Type B pancreatic cell (in vitro differentiated cells): ENCODE measurements at places on chromosomes 1 and 21. TPM values are rescaled to one million over a fixed set of nuclear protein-coding genes. Genes with fewer than 3 reads are reported as not detected.

Gene CACNA1S
- 0.12 TPM in 1 of 2 replicates, not detected in the other for total RNA-seq

Gene MYOG
- total RNA-seq: 2.1 TPM in 1 of 2 replicates, not detected in the other

Gene TNFAIP8L2
- total RNA-seq: not detected in 2 replicates

Gene GBP3
- total RNA-seq: 10.1 and 20.3 TPM in 2 replicates

Gene PGLYRP4
- 4.4 and 5.9 TPM in 2 replicates for total RNA-seq

Gene CFAP107
- total RNA-seq: 1.4 and 2.7 TPM in 2 replicates

Gene ESRRG
- 20.7 and 26.2 TPM in 2 replicates for total RNA-seq

Gene OR2L2
- 0.07 and 0.14 TPM in 2 replicates for total RNA-seq

DNA sequence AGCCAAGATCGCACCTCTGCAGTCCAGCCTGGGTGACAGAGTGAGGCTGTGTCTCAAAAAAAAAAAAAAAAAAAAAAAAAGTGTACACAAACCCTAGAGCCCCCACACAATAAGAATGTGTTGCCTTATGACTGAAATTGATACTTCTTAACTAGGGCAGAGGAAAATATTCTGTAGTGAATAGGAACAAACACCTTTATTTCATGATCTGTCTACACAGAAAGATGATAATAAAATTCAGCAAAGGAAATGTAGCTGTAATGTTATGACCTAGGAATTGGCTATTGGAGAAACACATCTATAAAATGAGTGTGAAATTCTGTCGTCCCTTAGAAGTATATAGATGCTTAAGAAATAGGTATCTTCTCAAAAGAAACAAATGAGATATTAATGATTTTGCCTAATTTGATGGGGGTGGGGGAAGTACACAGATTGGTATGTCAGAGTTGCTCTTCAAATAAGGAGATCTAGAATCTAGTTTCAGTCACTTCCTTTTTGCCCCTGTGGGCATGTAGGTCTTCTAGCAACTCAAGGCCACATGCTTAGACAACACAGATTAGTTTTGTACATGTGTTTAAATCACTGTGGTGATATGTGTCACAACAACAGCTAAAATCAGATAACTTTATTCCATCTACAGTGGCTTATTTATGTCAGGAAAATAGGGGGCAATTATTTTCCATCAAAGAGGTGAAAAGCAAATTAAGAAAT lies 10.7 kb upstream of the GPR25 start:
- peaks cover 26% of the 10 kb centered on the region for H3K36me3 ChIP-seq
- no peaks in the 10 kb centered on the region for H3K27me3 ChIP-seq
- H3K27ac ChIP-seq: no peak overlapping the region

GRCh38 chr1:12146343-12147112 lies 20.3 kb upstream of the TNFRSF1B start:
- no peaks in the 10 kb centered on the region for H3K27me3 ChIP-seq
- H3K27ac ChIP-seq: peak overlapping the region; percentile 52
- H3K36me3 ChIP-seq: no peaks in the 10 kb centered on the region
- no peak for DNase-seq
- H3K4me3 ChIP-seq: no peak overlapping the region

- no peak for DNase-seq
- H3K4me1 ChIP-seq: peaks cover 40% of the 10 kb centered on the region
- H3K27me3 ChIP-seq: no peaks in the 10 kb centered on the region
- no peak overlapping the region for H3K27ac ChIP-seq
Measured at GRCh38 chr1:44292651-44293050, 62.4 kb downstream of the ERI3 start.

DNA sequence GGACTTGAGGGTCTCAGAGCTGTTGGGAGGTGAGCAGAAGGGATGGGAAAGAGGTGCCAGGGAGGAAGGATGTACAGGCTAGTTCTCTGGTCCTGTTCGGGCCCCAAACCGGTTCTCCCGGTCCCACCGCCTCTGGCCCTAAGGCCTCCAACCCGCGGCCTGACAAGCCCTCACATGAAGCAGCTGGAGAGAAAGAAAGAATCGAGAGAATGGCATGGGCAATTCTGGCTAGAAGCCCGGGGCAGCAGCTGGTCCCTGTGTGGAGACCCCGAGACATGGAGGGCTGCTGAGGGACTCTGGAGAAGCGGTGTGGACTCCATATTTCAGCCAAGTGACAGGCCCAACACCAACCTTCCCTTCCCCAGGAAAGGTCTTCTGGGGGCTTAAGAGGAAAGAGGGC lies 730 bp downstream of the CDC42SE1 start:
- peaks cover 24% of the 10 kb centered on the region for H3K36me3 ChIP-seq
- peaks cover 42% of the 10 kb centered on the region for H3K4me1 ChIP-seq
- H3K27ac ChIP-seq: peak overlapping the region; percentile 79
- no peak for DNase-seq

GRCh38 chr1:67004176-67004575 lies 49.8 kb downstream of the SLC35D1 start:
- H3K27ac ChIP-seq: no peak overlapping the region
- no peaks in the 10 kb centered on the region for H3K27me3 ChIP-seq
- no peak overlapping the region for H3K4me3 ChIP-seq
- H3K4me1 ChIP-seq: peaks cover 12% of the 10 kb centered on the region

GRCh38 chr1:241994171-241994570 lies 4.7 kb downstream of the MAP1LC3C start:
- H3K27ac ChIP-seq: no peak overlapping the region
- H3K4me1 ChIP-seq: peaks cover 10% of the 10 kb centered on the region
- DNase-seq: no peak
- no peaks in the 10 kb centered on the region for H3K36me3 ChIP-seq
- H3K27me3 ChIP-seq: no peaks in the 10 kb centered on the region

- no peaks in the 10 kb centered on the region for H3K27me3 ChIP-seq
- H3K27ac ChIP-seq: peak within 1 kb of the TSS; percentile 92
- DNase-seq: no peak
- H3K36me3 ChIP-seq: peaks cover 11% of the 10 kb centered on the region
- peaks cover 26% of the 10 kb centered on the region for H3K4me1 ChIP-seq
Measured at GRCh38 chr1:15684042-15684461, at the start of gene PLEKHM2. PLEKHM2 (plus strand) TSS chr1:15684320; CDS start chr1:15684559, 239 bp downstream.

DNA sequence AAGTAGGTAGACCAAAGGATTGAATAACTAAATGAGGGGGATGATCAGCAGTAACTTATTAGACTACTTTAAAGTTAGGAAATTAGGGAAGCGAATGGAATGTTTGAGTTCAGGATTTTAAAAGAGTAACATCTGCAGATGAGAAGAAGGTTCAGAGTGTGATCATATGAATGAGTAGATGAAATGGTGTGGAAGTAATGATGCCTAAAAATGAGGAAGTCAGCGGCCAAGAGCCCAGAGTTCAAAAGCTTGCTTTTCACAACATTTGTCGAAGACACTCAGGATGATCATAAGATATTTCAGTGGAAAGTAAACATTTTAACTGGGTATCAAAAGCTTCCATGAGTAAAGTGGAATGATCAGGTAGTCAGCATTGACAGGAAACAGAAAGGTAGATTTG lies 299.4 kb downstream of the LRRIQ3 start:
- no peaks in the 10 kb centered on the region for H3K4me1 ChIP-seq
- DNase-seq: no peak
- no peak overlapping the region for H3K27ac ChIP-seq
- no peak overlapping the region for H3K4me3 ChIP-seq
- no peaks in the 10 kb centered on the region for H3K27me3 ChIP-seq

GRCh38 chr1:54904476-54905048 lies 17.6 kb upstream of the DHCR24 start:
- DNase-seq: no peak
- H3K27me3 ChIP-seq: peaks cover 25% of the 10 kb centered on the region
- H3K36me3 ChIP-seq: no peaks in the 10 kb centered on the region

DNA sequence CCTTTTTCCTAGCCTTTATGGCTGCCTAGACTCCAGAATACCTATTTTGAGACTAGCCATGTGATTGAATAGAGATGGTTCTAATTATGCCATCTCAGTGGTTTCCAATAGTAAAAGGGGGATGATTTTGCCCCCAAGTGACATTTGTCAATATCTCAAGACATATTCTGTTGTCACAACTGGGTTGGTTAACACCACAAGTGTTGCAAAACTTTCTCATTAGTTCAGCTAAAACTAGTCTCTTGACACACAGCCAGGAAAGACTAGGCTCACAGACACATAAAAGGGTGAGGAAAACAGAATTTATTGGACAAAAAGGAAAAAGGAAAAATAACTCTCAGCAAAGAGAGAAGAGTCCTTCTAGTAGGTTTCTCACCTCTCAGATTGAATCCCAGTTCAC lies 39.9 kb upstream of the GBP5 start:
- H3K4me3 ChIP-seq: no peak overlapping the region
- no peak for DNase-seq
- peaks cover under 1% of the 10 kb centered on the region for H3K36me3 ChIP-seq
- peaks cover 9% of the 10 kb centered on the region for H3K4me1 ChIP-seq
- no peak overlapping the region for H3K27ac ChIP-seq
- H3K27me3 ChIP-seq: no peaks in the 10 kb centered on the region

GRCh38 chr1:61253059-61253735 lies 170.8 kb downstream of the NFIA start:
- H3K27ac ChIP-seq: peak overlapping the region; percentile 19
- H3K27me3 ChIP-seq: no peaks in the 10 kb centered on the region
- peaks cover 28% of the 10 kb centered on the region for H3K4me1 ChIP-seq
- no peak for DNase-seq

GRCh38 chr1:200473698-200474371 lies 64.0 kb upstream of the ZNF281 start:
- no peak overlapping the region for H3K27ac ChIP-seq
- H3K27me3 ChIP-seq: peaks cover 5% of the 10 kb centered on the region
- peaks cover 8% of the 10 kb centered on the region for H3K4me1 ChIP-seq
- no peaks in the 10 kb centered on the region for H3K36me3 ChIP-seq

DNA sequence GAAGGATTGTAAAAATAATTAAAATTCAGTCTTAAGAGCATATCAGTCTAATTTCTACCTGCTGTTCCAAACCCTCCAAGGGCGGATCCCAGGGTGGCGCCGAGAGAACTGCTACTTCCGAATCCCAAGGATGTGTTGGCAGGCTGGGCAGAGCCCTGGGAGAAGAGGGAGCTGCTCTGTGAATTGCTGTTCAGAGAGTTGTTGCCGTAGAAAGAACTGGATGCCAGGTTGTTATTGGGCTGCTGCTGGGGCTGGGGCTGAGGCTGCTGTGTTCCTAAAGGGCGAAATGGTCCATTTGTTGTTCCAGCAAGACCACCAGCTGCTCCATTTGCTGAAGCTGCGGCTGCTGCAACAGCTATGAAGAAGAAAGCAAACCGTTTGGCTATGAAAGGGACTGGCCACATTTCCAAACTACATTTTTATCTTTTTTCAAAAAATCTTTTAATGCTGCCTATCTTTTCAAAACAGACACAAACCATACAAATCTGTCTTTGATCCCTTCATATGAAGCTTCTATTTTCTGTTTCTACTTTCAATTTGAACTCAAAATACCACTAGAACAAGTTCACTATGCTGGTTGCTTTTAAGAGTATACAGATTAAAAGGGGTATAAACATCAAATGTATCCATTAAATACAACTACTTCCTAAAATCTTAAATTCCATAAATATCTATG lies 57.5 kb upstream of the SDC3 start:
- no peak for DNase-seq
- H3K27ac ChIP-seq: peak overlapping the region; percentile 37
- no peak overlapping the region for H3K4me3 ChIP-seq
- H3K36me3 ChIP-seq: peaks cover 72% of the 10 kb centered on the region
- H3K27me3 ChIP-seq: no peaks in the 10 kb centered on the region

- no peaks in the 10 kb centered on the region for H3K27me3 ChIP-seq
- no peaks in the 10 kb centered on the region for H3K4me1 ChIP-seq
- H3K4me3 ChIP-seq: no peak overlapping the region
- no peak for DNase-seq
- no peaks in the 10 kb centered on the region for H3K36me3 ChIP-seq
- no peak overlapping the region for H3K27ac ChIP-seq
Measured at GRCh38 chr1:198047913-198048312, 108.9 kb upstream of the NEK7 start.

DNA sequence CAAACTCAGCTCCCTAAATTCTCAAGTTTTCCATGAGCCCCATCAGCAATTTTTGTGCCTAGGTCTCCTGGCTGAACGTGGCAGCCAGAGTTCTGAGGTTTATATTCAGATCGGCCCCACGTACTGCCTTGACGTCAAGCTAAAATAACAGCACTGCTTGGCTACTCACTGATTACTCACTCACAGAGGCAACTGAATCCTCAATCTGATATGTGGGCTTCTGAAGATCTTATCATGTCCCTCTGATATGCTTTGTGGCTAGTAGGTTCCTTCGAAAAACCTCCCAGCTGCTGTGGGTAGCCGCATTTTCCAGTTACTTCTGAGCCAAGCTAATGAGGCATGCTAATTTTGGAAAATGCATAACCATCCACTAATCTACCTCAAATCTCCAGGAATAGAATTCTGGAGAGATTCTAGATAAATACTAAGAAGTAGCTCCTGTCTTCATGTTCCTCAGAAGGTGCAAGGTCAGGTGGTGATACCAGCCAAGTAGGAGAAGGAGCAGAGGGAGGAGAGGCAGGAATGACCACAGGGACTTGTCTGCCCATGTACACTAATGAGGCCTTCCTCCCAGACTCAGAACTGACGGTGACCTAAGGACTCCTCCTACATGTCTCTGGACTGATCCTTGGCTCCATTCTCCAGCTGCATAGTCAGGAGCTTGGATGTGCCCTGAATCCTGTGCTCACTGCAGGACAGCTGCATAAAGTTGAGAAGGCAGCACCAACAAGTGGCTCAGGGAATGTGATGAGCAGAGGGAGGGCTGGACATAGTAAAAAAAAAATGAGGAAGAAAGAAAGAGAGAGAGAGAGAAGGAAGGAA lies 263.7 kb downstream of the TNR start:
- H3K4me1 ChIP-seq: no peaks in the 10 kb centered on the region
- H3K36me3 ChIP-seq: no peaks in the 10 kb centered on the region
- no peak overlapping the region for H3K27ac ChIP-seq
- no peak for DNase-seq
- peaks cover 71% of the 10 kb centered on the region for H3K27me3 ChIP-seq
- H3K4me3 ChIP-seq: no peak overlapping the region

DNA sequence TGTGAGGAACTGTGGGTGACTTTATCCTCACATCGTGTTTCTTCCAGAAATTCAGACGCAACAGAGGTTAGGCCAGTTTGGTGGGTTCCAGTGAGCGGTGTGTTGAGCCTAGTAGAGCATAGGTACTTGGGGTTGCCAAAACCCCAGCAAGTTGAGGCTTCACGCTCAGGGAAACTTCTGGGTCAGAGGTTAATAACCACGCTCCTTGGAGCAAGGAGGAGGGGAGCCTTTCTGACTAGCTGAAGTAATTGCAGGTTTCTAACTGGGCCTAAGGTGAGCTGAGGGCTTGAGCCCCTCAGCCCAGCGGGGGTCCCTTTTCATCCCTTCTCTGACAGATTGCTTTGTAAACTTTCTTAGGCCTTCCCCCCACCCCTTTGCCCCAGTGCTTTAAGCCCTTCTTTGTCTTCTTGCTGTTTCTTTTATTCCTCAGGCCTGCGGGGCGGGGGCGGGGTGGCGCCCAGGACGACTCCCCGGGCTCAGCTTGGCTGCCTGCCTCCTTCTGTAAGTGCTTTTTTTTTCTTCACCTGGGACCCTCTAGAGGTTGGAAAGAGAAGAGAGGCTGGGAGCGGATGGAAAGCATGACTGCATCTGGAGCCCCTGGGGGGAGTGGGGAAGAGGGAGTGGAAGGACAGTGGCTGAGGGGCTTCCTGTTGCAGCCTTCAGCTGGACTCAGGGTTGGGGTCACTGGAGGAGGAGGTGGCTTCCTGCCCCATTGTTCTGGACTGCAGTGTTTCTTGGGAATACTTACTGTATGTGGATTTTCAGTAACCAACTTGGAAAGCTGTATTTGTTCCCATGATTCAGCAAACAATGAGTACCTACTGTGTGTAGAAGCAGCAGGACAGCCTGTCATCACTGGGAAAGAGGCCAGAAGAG lies 1.3 kb upstream of the ZNF436 start:
- H3K27me3 ChIP-seq: no peaks in the 10 kb centered on the region
- DNase-seq: no peak
- peak overlapping the region; percentile 99 for H3K4me3 ChIP-seq
